Neural progenitor cell (in vitro differentiated cells): ENCODE measurements at places on chromosomes 3 and 15. TPM values are rescaled to one million over a fixed set of nuclear protein-coding genes. Genes with fewer than 3 reads are reported as not detected.

The ADAMTS17 gene
- 1.1 and 1.5 TPM in 2 replicates for total RNA-seq

The AKAP13 gene
- total RNA-seq, result 69.0 and 73.8 TPM in 2 replicates

DNA sequence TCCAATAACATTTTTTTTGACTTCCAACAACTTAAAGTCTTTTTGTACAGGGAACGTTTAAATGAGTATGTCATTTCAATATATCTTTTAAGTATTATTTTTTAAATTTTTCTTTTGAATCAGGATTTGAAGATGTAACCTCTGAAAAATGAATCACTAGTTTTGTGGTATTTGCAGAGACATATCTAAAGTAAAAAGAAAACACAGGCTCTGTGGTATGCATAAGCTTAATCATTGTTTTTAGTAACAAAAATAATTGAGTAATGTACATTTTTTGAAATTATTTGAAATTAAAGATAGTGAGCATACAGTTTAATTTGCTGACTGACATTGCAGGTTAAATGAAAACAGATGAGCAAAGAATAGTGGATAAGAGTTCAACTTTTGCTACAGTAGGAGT is 531.3 kb downstream of the ROBO1 start:
- no peak for DNase-seq
- no peaks in the 10 kb centered on the region for H3K4me1 ChIP-seq

GRCh38 chr3:69458803-69459365 is 73.0 kb upstream of the FRMD4B start:
- H3K4me3 ChIP-seq, result no peak overlapping the region
- H3K4me1 ChIP-seq, result no peaks in the 10 kb centered on the region
- H3K36me3 ChIP-seq, result no peaks in the 10 kb centered on the region
- H3K27ac ChIP-seq, result no peak overlapping the region
- DNase-seq, result no peak
- H3K27me3 ChIP-seq, result no peaks in the 10 kb centered on the region

DNA sequence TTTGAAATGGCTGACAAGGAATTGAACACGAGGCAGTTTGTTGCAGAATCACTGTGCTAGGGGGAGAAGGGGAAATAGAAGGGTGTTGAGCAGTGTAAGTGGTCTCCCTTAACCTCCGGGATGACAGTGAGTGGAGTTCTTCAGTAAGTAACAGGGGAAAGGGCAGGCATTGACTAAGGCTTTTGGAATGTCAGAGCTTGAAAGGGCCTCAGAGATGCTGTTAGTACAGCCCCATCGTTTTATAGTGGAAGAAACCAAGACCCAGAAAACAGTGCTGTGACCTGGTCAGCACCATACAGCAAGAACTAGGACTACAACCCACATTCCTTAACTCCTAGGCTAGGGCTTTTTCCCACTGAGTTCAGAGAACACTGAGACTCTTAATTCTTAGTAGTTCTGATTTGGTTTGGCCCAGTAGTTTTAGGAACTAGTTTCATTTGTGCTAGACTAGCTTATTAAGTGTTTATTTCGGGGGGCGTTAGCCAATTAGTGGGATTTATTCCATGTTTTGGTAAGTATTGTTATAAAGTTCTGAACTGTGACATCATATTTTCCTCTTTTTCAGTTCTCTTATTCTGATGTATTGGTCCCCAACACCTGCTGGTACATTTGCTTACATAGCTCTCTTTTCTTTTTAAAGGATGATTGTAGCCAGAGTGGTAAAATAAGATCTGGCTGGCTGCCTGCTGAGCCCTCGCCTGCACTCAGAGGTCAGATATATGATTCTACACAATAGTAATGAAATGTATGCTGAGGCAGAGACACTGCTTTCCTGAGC is 34.2 kb downstream of the RAB11A start:
- H3K27me3 ChIP-seq, result no peaks in the 10 kb centered on the region
- H3K4me3 ChIP-seq, result no peak overlapping the region
- no peaks in the 10 kb centered on the region for H3K4me1 ChIP-seq
- no peaks in the 10 kb centered on the region for H3K36me3 ChIP-seq
- no peak overlapping the region for H3K27ac ChIP-seq

The SH3BP5 gene
- 9.1 and 11.2 TPM in 2 replicates for total RNA-seq

The BBS4 gene
- total RNA-seq, result 54.1 and 57.5 TPM in 2 replicates
